ENCODE measurements at places on chromosomes 13 and 19. TPM values are rescaled to one million over a fixed set of nuclear protein-coding genes. Genes with fewer than 3 reads are reported as not detected.

The REX1BD gene
- 36.9 TPM for polyA plus RNA-seq

DNA sequence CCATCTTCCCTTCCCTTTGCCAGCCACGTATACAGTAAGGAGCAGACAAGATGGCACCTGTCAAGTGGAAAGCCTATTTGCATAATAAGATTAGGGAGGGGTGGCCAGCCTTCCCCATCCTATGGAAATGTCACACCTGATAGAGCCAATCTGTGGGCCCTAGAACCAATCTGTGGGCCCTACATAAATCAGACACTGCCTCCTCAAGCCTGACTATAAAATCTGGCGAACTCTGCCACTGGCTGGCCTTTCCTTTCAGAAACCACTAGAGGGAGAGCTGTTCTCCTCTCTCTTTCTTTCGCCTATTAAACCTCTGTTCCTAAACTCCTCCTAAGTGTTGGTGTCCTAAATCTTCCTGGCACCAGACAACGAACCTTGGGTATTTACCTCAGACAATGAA lies 231.5 kb upstream of the KLHL1 start:
- no peak for DNase-seq

GRCh38 chr13:93227280-93227877 lies 772 bp downstream of the GPC6 start:
- no peak for DNase-seq

The ZNF790 gene
- polyA plus RNA-seq = 4.3 TPM

GRCh38 chr13:70856711-70857110 lies 748.5 kb upstream of the KLHL1 start:
- DNase-seq = no peak

The SNRPD2 gene
- polyA plus RNA-seq = 511 TPM

DNA sequence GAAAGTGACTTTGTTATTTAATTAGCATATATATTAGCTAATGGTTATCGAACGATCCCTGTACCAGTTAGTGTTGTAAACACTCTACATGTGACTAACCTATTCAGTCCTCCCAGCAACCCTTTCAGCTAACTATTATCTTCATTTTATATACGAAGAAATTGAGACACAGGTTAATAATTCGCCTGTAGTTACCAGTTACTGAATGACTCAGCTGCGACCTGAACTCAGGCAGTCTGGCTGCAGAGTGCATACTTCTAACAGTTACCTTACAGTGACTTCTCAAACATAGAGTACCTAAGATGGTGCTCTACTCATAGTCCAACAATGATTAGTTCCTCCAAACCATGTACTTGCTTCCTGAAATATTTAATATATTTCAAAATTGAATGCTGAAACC lies 117.7 kb downstream of the FNDC3A start:
- no peak for DNase-seq

DNA sequence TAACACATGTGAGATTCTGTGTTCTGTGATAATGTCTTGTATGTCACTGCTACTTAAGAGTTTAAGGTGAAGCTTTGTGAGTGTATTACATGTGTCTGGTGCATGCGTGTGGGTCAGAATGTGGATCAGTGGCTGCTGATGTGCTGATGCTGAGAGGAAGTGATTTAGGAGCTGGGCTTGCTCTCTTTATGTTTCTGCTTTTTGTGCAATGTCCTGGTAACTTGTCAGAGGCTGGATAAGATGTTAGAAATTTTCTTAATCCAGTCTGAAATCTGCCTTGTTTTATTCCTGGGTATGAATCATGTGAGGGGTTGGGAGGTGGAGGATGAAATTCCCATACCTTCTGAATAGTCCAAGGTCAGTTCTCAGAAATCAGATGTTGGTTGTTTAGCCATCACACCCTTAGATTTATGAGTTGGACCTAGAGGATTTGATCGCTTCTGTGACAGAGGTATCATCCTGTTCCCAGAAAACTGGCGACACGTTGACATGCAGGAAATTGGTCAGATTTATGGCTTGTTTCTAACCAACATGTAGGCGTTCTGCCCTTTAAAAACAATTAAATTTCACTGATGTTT lies 24.5 kb upstream of the CXCL17 start:
- DNase-seq = no peak

- DNase-seq = no peak
These were observed 4.8 kb upstream of the UCHL3 start for GRCh38 chr13:75544681-75545330.

GRCh38 chr19:12825254-12826131 lies 8.9 kb downstream of the RTBDN start:
- no peak for DNase-seq

- peak; percentile 98 for DNase-seq
These were observed 203.0 kb downstream of the KLF5 start for GRCh38 chr13:73261739-73262216.

GRCh38 chr13:28637714-28638355 lies 21.1 kb upstream of the POMP start:
- no peak for DNase-seq

- DNase-seq = no peak
These were observed 53.1 kb downstream of the FOXO1 start for GRCh38 chr13:40613192-40613818.

GRCh38 chr19:22545751-22546150 lies 88.4 kb upstream of the ZNF492 start:
- no peak for DNase-seq

GRCh38 chr13:49368688-49369087 lies 75.2 kb downstream of the CAB39L start:
- DNase-seq = no peak

- no peak for DNase-seq
These were observed 16.0 kb upstream of the SPIB start for GRCh38 chr19:50402544-50403301.

The ARHGAP35 gene
- 21.7 TPM for polyA plus RNA-seq

- no peak for DNase-seq
These were observed 61.8 kb downstream of the AKAP11 start for GRCh38 chr13:42333613-42334328.

GRCh38 chr19:39099341-39099740 lies 15.2 kb downstream of the ACP7 start:
- no peak for DNase-seq

The ZNF723 gene
- not detected for polyA plus RNA-seq

The CHERP gene
- 9.1 TPM for polyA plus RNA-seq

GRCh38 chr19:14070268-14071050 lies 2.1 kb upstream of the MISP3 start:
- no peak for DNase-seq

DNA sequence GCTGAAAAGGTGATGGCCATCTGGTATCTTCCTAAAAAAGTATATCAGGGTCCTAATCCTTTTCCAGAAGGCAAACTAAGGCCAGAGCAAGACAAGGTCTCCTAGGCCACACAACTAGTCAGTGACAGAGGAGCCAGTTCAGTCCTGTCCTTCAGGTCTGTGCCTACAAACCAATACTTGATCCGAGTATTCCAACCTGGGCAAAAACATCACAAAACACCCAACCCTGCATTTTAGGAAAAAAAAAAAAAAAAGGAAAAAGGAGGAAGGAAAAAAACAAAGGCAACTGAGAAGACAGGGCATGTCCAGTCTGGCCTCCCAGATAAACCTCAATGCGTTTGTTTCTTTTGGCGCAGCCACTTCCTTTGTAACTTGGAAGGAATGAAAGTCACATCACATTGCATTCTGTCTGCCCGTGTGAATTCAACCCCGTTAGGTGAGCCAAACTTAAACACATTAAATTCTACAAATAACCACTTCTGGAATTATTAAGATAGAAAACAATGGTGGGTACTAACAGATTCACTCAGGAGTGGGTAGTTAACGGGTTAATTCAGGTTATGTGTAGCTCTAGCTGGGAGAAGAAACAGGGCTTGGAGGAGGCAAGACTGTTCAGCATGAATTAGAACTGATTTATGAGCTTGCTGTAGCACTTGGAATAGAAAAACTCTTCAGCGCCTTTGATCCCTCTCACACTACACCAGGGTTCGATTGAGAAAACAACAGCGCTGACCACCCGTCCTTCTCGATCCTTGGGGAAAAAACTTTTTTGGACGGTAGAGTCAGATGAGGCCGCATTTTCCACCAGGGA lies 43.0 kb upstream of the HNRNPA1L2 start:
- no peak for DNase-seq

GRCh38 chr13:97403893-97404750 lies 29.8 kb upstream of the RAP2A start:
- no peak for DNase-seq

The C13orf42 gene
- not detected for polyA plus RNA-seq

GRCh38 chr13:92187378-92187989 lies 789.1 kb downstream of the GPC5 start:
- DNase-seq = no peak

The ZNF737 gene
- 3.6 TPM for polyA plus RNA-seq

GRCh38 chr13:108787700-108788414 lies 158.4 kb downstream of the MYO16 start:
- no peak for DNase-seq

The HRC gene
- 0.08 TPM for polyA plus RNA-seq

GRCh38 chr13:66926200-66926850 lies 303.8 kb downstream of the PCDH9 start:
- DNase-seq = no peak

Data from keratinocyte (primary cell).